Mesenteric fat pad (tissue), 1 donor: ENCODE measurements at places on chromosomes 5 and 9. TPM values are rescaled to one million over a fixed set of nuclear protein-coding genes. Genes with fewer than 3 reads are reported as not detected.

Gene ANKRD20A1
- total RNA-seq, result 2.2 TPM

Gene UBE2QL1
- total RNA-seq, result 0.61 TPM

Gene TMOD1
- total RNA-seq, result 5.8 TPM

Gene FRRS1L
- 0.32 TPM for total RNA-seq

Gene GNAQ
- 115 TPM for total RNA-seq

Gene GDNF
- total RNA-seq, result 0.13 TPM

Gene GFRA3
- total RNA-seq, result not detected

Gene MZB1
- 0.61 TPM for total RNA-seq

Gene MYOT
- 0.64 TPM for total RNA-seq

Gene INSL4
- not detected for total RNA-seq

Gene LIX1
- not detected for total RNA-seq

Gene SLC22A4
- total RNA-seq, result 5.4 TPM

Gene GPR151
- not detected for total RNA-seq

Gene LCN1
- 2.3 TPM for total RNA-seq

Gene CDO1
- total RNA-seq, result 60.8 TPM

Gene OR1Q1
- total RNA-seq, result not detected

Gene SPINK4
- total RNA-seq, result not detected

Gene CDKN2A
- 4.2 TPM for total RNA-seq

Gene ENTPD2
- total RNA-seq, result not detected

Gene PTPN3
- 6.3 TPM for total RNA-seq

Gene PPP2R2B
- 0.29 TPM for total RNA-seq

Gene SYK
- 26.7 TPM for total RNA-seq

Gene GARIN3
- total RNA-seq, result not detected

Gene CAVIN4
- 0.26 TPM for total RNA-seq

Gene F12
- not detected for total RNA-seq

Gene SPATA6L
- 5.4 TPM for total RNA-seq

Gene RORB
- 0.06 TPM for total RNA-seq

Gene HRCT1
- total RNA-seq, result 5.2 TPM

Gene RNF183
- not detected for total RNA-seq

Gene CCDC69
- 184 TPM for total RNA-seq
